Pons (tissue), 1 donor: ENCODE measurements at places on chromosomes 12 and 14.

- DNase-seq: no peak
These were observed 41.6 kb downstream of the AKAP6 start for GRCh38 chr14:32370714-32371113.

DNA sequence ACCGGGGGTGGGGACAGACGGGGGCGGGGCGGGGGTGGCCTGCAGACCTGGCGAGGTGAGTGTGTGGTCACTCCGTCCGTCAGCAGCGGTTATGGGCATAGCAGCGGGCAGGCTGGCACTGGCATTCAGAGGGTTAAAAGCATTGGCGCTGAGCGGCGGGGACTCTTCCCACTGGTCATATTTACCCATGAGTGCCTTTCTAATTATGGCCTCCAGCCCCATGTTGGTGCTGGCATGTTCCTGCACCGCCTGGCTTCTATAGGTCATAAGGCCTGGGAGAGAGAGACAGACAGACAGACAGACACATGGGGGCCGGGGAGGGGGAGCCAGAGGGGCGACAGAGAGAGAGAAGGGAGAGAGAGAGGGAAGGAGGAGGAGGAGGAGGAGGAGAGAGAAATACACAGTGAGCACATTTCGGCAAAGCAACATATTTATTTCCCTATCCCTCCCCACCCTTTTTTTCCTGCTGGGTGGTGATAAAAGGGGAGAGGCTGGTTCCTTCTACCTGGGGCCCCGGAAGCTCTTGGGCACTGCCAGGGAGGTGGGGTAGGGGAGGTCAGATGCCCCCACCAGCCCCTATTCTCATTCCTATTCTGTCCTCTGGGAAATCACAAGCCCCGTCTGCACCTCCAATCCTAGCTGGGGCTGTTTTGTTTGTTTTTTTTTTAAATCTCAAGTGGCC, 32.6 kb downstream of the RFLNA start:
- DNase-seq: no peak

DNA sequence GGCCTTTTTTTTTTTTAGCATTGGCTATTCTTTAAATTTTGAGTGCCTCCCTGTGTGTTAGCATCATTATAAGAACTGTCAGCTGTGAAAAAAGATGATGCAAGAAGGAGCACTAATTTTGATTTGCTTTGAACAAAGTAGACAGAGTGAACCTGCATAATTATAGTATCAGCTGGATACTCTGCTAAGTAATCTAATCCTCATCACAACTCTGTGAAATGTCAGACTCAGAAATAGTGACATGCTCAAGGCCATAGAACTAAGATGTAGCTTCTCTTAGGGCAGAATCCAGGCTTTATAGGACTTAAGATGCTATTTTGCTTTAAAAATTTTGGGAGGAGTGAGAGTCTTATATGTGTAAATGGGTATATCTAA, 31.9 kb downstream of the FBXO34 start:
- DNase-seq: no peak

- no peak for DNase-seq
These were observed 5.2 kb upstream of the VDR start for GRCh38 chr12:47909839-47910465.

- no peak for DNase-seq
These were observed 8.9 kb downstream of the DPPA3 start for GRCh38 chr12:7719946-7720730.

DNA sequence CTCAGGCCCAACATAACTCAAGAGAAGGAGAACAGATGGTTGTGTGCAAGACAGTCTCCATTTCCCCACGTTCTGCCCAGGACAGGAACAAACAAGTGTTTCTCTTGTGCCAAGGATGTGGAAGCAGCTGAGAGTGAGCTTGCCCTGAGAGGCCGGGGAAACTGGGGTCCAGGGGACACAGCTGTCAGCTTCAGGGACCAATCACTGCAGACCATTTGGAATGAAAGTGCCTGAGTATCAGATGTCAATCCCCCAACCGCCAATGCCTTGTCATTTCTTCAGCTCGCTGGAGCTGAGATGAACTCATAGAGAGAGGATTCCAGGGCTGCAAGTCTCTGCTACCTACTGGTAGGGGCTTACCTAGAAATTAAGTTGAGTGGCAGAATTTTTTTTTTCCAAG, 71.9 kb upstream of the METAP2 start:
- no peak for DNase-seq

DNA sequence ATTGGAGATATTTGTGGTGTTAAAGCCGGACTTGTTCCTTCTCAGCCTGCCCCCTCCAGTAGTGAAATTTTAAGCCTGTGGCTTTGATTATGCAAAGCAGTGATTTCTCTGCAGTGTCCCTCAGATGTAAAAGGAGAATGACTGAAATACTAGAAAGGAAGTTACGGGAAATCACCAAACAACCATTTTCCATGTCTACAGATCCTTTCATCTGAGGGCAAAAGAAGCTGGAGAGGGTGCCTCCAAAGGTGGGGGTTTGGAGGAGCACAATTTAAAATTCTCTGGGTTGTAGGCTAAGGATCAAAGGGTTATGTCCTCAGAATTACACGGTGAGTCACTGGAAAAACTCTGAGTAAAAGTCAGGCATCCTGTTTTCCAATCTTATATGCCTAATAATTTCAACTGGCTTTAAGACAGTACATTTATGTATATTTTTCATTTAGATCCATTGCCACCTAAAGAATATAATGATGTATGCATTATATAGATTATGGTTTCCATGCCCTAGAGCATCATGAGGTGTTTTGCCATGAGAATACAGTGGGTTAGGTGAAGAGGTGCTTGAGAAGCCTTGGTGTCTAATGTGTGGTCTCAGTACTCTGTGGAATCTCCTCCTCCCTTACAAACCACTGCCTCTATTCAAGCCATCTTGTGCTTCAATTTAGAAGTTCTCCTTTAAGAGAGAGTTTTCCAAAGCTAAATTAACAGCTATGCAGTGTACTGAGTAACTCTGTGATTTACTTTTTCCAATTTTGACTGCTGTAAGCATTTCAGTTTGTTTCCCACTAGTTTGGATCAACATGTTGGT, 362.1 kb downstream of the RAD51B start:
- no peak for DNase-seq

GRCh38 chr12:89105243-89105642, 247.1 kb downstream of the DUSP6 start:
- no peak for DNase-seq

GRCh38 chr12:98741556-98742265, 96.6 kb downstream of the APAF1 start:
- DNase-seq: no peak

DNA sequence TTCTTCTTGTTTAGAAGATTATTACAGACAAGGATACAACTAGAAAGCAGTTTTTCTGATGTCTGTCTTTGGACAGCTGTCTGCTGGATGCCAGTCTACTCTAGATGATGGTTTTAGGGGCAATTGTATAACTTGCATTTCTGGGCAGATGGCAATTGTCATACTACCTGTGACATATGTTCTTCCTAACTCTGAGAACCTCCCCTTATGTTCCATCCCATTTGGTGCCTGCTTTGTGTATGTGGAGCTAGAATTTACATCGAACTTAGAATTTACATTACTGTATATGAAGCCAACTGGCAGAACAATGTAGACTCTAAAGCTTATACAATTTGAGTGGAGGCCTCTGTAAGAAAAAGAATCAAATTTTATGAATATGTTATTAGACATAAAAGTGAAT, 430.2 kb upstream of the SEL1L start:
- no peak for DNase-seq

DNA sequence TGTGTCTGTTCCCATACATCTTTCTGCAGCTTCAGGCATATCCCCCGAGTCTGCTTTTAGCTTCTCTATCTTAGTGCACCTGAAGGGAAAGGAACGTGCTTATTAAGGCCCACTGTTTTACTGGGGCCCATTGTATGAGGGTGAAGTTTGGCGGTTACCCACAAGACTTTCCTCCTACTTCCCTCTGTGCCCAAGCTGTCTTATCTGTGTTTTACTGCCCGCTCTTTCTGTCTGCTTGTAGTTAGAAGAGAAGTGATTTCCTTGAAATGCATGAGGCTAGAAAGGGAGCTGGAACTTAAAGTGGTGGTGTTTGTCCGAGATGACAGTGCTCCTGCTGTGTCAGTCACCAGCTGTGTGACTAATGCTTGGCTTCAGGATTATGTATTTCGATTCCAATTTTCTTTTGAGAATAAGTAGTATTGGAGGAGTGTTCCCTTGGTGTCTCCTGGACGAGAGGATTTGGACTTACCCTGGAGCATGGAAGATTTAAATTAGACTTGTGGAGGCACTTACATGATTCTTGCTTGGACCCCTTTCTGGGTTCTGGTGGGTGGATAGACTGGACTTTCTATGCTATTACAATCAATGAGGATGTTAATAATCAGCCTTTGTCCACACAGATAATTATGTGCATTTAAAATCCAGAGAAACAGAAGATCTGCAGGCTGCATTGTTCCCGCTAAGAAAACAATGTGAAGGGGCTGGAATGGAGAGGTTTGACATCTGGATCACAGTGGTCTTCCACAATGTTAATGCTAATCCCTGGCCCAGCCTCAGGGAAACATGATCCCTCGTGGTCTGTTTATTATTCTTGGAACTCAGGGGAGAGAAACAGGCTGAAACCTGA, 13.9 kb upstream of the KRT86 start:
- peak; percentile 92 for DNase-seq

DNA sequence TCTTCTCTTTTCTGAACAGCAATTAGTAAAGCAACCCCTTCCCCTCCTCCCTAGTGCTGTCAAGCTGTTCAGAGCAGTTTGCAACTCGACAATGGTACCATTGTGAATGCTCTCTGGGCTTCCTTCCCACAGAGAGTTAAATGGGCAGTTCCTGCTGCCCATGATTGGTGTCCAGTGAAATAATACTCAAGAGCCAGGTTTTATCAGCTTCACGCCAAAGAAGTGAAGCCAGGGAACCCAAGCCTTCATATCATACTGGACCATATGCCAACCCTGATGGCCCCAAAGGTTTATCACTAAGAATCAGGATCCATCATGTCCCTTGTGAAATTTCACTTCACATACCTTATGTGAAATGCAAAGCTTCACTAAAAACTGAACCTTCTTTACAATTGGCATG, 24.7 kb downstream of the INSM2 start:
- DNase-seq: peak; percentile 93

- no peak for DNase-seq
These were observed 393.7 kb downstream of the SOX5 start for GRCh38 chr12:23555825-23556207.

DNA sequence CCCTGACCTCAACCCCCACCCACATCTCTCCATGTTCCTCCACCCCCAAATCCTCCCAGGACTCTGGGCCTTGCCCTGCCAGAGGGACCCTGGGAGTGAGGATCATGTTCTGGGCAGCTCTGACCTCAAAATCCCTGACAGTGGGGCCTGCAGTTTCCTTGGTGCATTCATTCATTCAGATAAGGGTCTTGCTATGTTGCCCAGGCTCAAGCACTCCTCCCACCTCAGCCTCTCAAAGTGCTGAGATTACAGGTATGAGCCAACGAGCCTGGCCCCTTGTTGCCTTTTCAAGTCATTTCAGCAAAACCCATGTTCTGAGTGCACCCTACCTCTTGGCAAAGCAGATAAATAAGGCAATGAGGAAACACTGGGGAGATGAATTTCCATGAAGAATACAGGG, 29.6 kb downstream of the ARL6IP4 start:
- no peak for DNase-seq

GRCh38 chr12:54341378-54342300, 16.7 kb downstream of the COPZ1 start:
- DNase-seq: no peak

GRCh38 chr14:61379639-61380184, 58.3 kb downstream of the PRKCH start:
- no peak for DNase-seq

DNA sequence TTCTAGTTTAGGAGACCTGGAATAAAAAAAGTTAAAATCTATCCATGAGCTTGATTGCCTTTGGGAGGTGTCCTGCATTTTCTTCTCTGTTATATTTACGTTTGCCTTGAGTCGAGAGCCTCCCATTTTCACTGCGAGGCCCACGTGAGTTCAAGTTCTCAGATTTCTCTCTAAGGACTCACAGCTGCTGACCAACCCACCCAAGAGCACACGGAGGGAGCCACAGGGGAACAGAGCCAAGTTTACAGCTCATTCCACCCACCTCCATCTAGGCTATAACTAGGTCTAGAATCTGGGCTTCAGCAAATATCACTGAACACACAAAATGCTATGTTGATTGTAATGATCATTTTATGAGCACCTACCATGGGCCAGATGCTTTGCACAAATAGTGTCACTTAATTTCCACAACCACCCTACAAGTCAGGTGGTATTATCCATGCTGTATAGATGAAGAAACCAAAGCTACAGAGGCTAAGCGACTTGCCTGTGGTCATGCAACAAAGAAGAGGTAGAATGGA, 16.7 kb downstream of the ALDH1L2 start:
- DNase-seq: no peak

GRCh38 chr12:20476551-20476950, 108.2 kb downstream of the PDE3A start:
- DNase-seq: no peak

GRCh38 chr12:95700316-95700785, 90.2 kb downstream of the NTN4 start:
- DNase-seq: no peak

- no peak for DNase-seq
These were observed 259.9 kb upstream of the DDHD1 start for GRCh38 chr14:53412819-53413675.

GRCh38 chr12:25377469-25378177, 126.9 kb upstream of the KRAS start:
- DNase-seq: no peak

DNA sequence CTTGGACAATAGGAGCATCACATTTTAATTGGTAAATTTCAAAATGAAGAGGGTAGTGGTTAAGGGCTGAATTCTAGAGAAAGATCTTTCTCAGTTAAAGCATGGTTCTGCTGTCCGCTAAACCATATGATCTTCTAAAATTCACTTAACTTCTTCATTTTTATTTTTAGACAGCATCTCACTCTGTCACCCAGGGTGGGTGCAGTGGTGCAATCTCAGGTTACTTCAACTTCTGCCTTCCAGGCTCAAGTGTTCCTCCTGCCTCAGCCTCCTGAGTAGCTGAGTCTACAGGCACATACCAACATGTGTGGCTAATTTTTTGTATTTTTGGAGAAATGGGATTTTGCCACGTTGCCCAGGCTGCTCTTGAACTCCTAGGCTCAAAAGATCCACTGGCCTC, 226.7 kb upstream of the ABCD2 start:
- no peak for DNase-seq

DNA sequence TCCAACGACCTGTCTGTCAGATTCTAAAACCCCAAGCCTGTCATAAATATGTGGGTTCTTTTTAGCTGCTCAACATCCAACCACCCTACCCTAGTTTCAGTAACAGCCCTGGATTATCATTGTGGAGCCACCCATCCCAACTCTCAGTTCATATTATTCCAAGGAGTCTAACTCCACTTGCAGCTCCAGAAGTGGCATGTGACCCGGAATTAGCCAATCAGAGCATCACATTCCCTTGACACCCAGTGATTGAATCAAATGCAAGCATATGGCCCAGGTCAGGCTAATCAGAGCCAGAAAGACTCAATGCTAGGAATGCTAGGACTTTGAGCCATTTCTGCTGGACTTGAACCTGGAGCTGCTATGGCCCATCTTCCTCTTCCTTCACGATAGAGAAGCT, 17.1 kb upstream of the HSP90B1 start:
- no peak for DNase-seq

GRCh38 chr12:113456199-113456598, 15.5 kb downstream of the LHX5 start:
- no peak for DNase-seq

- no peak for DNase-seq
These were observed 13.9 kb upstream of the PRICKLE1 start for GRCh38 chr12:42603246-42603990.
